ENCODE measurements at places on chromosomes 5 and 9.

DNA sequence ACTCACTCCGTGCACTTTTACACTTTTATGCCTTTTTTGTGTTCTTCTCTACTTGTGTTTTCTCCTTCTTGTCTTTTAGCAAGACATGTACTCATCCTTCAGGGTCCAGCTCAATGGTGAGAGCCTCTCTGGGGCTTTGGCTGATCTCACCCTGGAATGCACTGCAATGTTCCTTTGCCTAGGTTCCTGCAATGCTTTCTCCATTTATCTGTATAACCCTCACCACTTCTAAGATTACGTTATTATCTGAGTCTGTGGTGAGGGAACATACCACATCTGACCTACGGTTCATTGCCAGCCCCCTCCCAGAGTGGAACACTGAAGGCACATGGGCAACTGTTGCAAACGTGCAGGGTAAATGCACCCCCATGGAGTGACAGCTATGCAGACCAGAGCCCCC, 47.3 kb downstream of the KCNIP1 start:
- DNase-seq = no peak

GRCh38 chr9:3385871-3386270, 139.9 kb downstream of the RFX3 start:
- no peak for DNase-seq

GRCh38 chr5:135245521-135246499, 153.2 kb downstream of the MACROH2A1 start:
- DNase-seq = no peak

- no peak for DNase-seq
Measured at GRCh38 chr9:13948037-13948436, 365.9 kb downstream of the NFIB start.

All from T-cell (primary cell).